Activated effector memory CD4-positive, alpha-beta T cell treated with anti-CD3 and anti-CD28 coated beads, Interleukin-2, amount 50 U/mL, for 16 hours (primary cell): ENCODE measurements at places on chromosomes 7 and 10.

- no peak for DNase-seq
These were observed 75.5 kb downstream of the PAPSS2 start for GRCh38 chr10:87734987-87735827.

DNA sequence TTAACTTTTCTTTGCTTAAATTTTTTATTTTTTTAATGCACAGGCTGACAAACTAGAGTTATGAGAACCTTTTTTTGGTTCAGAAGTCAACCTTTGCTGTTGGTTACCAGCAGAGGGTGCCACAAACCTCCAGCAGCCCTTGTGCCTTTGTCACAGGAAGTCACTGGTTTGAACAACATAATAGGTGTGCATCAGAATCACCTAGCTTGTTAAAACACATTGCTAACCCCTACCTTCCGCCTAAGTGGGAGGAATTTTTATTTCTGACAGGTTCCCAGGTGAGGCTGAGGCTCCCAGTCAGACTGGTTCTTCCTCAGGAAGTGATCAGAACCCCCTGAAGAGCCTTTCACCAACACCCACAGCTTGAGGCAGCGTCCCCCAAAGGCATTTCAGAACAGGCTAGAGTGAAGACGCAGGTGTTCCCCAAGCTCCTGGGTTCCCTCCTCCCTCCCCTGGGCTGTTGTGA, 22.6 kb upstream of the VDAC2 start:
- DNase-seq = peak; percentile 86

DNA sequence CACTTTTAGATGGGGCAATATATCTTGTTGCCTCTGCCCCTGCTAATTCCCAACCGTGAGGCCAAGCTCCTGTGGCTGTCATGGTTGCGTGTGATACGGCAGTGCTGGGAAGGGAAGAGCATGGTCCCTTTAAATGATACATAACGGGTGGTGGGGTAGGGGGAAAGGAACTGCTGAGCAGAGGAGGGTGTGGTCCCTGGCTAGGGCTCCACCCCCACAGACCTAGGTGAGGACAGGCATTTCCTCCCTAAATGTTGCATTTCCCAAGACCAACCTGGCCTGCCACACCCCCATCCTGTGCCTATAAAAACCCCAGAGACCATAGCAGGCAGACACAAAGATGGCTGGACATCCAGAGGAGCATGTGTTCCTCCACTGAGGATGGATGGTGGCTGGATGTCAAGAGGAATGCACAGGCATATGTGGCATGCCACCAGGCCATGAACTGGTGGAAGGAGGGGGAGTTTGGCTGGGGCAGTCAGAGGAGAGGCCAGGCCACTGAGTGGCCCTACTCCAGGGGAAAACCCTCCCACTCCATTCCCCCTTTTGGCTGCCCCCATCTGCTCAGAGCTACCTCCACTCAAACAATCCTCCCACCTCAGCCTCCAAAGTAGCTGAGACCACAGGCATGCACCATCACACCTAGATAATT, 104.0 kb downstream of the PLXDC2 start:
- DNase-seq = no peak

GRCh38 chr10:19683960-19684359, 132.3 kb upstream of the PLXDC2 start:
- DNase-seq = no peak

GRCh38 chr10:98338896-98339295, 70.9 kb upstream of the LOXL4 start:
- no peak for DNase-seq

DNA sequence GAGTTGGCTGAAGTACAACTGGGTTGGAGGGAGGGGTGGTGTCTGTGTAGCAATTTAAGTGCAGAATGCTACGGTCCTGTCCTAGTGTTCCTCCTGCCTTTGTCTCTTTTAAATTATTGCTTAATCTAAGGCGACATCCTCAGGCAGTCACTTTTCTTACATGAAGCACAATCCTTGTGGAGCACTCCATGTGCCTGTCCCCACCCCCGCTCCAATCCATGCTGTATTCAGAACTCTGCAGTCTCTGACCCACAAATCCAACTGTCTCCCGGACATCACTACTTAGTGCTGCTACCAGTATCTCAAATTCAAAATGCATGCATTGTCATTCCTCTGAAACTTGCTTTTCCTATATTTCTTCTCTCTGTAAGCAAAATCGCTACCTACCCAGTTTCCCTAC, 91.4 kb upstream of the FAM133B start:
- DNase-seq = no peak

- DNase-seq = no peak
These were observed 21.7 kb upstream of the NOM1 start for GRCh38 chr7:156927571-156928405.

DNA sequence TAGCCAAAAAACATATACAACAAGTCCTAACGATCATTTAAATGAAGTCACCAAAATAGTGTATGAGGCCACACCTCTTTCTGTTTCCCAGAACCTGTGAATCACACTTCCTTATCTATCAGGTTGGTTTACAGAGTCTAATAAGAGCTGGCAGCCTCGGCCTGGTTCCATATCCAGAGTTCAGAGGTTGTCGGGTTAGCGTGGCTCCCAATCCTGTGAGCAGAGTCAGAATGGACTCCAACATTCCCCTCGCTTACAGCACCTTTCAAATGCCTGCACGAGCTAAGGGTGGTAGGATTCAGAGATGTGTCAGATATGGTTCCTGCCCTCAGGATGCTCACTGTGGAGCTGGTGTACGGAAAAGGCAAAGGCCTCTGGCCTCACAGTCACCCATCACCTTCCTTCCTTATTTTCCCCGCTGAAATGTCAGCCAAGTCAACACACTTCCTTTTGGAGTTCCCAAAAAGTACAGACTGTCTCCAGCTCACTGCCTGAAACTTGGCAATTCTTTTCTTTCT, 6.0 kb downstream of the IL15RA start:
- peak; percentile 69 for DNase-seq

- DNase-seq = no peak
These were observed 131.0 kb downstream of the AASS start for GRCh38 chr7:122013065-122013464.

- DNase-seq = no peak
These were observed 213.1 kb upstream of the FRMD4A start for GRCh38 chr10:14543904-14544210.

GRCh38 chr10:109430799-109431198, 492.5 kb downstream of the XPNPEP1 start:
- no peak for DNase-seq

- DNase-seq = no peak
These were observed 603.5 kb downstream of the ARL4A start for GRCh38 chr7:13290975-13291374.

DNA sequence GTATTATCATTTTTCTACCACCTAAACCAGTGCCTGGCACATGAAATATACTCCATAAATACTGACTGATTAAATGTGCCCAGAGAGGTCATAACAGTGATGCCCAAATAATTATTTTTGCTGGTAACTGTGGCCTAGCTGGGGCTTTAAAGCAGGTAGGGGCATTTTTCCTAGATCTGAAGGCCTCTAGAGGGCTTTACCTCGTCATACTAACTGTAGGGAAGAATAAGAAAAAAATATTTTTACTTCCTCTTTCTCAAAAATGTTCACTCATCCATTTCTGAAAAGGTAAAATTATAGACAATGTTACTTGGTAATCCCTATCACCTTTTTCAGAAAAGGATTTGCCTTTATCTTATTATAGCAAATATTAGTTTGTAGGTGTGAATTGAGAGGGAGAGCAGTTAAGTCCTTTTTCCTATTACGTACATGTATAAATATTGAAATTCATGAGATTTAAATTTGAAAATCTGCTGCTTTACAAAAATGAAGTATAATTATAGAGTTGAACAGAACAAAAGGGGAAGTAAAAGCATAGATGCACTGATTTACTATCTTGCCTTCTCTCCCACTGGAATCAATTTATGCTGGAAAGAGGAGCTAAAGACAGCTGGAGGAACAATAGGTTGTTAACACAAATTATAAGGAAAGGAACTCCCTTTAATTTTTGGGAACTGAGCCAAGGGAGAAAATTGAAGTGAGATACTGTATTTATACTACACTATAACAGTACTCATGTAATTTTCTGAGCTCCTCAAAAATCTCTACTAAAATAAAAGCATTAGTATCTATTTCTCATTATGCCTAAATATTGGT, 71.5 kb upstream of the NOBOX start:
- DNase-seq = no peak

GRCh38 chr10:50467209-50467608, 156.5 kb downstream of the SGMS1 start:
- no peak for DNase-seq

DNA sequence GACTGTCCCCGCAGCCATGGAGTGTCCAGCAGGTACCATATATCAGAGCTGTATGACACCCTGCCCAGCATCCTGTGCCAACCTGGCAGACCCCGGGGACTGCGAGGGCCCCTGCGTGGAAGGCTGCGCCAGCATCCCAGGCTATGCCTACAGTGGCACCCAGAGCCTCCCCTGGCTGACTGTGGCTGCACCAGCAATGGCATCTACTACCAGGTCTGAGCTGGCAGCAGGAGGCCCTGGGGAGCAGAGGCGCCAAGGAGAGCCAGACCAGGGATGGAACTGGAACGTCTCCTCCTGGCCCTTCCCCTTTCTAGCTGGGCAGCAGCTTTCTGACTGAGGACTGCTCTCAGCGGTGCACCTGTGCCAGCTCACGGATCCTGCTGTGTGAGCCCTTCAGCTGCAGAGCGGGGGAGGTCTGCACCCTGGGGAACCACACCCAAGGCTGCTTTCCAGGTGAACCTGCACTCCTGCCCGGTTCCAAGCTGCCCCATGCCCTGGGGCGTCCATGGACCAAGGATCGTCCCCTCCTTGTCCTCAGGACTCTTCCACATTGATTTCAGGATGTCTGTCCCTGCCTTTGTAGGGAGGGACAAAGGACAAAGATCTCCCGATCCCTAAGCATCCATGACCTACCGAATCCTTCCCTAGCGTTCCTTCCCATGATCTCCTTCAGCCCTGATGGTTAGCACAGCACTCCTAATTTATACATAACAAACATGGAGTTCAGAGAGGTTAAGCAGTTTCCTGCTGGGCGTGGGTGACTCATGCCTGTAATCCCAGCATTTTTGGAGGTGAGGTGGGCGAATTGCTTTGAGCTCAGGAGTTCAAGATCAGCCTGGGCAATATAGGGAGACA, 33.3 kb downstream of the EPHB4 start:
- no peak for DNase-seq

DNA sequence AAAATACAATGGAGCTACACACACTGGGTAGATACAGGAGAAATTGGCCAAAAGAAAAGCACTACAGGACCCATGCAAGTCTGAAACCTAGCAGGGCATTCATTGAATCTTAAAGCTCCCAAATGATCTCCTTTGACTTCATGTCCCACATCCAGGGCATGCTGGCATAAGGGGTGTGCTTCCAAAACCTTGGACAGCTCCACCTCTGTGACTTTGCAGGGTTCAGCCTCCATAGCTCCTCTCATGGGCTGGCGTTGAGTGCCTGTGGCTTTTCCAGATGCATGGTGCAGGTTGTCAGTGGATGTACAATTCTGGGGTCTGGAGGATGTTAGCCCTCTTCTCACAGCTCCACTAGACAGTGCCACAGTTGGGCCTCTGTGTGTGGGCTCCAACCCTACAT, 626.3 kb upstream of the POT1 start:
- no peak for DNase-seq

DNA sequence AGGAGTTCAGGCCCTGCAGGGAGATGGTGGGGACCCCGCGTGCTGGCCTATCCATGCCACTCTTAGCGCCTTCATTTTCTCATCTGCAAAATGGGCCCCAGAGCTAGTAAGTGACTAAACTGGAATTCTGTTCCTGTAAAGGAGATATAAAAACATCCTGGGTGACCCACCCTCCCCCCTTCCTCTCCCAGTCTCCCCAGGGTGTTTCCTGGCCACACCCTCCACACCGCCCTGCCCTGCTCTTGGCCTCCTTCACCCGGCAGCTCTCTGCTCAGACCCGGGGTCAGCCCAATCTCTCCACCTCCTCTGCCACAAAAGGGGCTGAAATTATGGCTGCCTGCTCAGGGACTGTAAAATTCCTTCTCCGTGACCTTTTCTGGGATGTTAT, 70.7 kb downstream of the C10orf105 start:
- DNase-seq = no peak

DNA sequence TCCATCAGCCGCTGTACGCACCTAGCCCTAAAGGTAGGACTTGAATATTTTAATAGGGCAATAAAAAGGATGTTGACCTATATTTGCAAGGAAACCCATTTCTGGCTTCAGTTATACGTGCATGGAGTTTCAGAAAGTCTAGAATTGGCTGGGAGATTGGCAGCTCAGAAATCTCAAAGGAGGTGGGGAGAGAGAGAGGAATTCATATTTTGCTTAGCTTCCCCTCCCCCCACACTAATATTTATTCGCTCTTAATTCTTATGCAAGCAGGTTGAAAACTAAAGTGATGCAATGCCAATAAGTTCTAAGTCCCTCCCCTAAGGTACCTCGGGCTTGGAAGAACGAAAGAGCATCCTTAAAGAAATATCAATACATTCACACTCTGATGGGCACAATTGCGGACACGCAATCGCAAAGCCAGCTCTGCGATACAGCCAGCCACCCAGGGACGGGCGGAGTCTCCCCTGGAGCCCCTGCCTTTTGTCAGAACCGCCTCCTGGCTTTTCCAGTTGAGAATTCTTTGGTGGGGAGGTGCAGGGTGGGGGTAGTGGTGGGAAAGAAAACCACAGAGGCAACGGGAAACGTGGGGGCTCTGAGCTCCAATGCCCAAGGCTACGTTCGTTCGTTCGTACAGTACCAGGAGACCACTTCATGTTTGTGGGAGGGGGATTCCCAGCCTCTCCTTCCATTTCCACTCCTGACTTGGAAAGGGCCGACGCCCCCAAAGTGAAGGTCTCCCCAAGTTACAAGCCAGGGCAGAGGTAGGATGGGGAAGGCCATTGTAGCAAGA, 1.3 kb downstream of the SHH start:
- DNase-seq = no peak

DNA sequence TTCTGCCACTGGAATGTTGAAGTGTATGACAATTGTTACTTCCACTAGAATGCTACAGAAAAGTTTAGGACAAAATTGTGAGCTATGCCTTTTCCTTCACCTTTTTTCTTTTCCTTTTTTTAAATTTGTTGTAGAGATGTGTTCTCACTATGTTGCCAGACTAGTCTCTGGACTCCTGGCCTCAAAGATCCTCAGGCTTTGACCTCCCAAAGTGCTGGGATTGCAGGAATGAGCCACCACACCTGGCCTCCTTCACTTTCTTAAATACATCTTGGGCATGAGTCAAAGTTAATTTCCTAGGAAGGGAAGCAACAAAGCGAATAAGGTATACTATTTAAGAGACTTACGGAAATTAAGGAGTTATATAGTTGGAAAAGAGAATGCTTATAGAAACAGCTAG, 2.7 kb upstream of the SNX13 start:
- no peak for DNase-seq

DNA sequence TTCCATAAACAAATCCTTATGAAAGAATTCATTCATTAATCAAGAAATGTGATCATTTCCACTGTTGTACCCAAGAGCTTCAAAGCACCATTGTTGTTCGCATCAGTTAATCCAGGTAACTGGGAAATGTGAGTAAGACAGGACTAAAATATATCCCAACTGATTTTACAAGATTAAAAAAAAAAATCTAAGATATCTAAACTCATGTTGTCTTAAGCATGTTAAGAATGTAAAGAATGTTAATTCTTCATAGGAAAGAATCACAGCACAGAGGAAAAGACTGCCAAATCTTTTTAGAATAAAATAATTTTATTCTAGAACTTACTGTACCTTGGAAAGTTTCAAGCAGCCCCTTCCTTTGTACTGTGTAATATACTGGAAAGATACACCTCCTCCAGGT, 16.4 kb downstream of the FZD1 start:
- no peak for DNase-seq

GRCh38 chr10:91344117-91344856, 65.9 kb upstream of the HECTD2 start:
- DNase-seq = no peak

GRCh38 chr7:149704507-149704906, 68.9 kb downstream of the ZNF467 start:
- no peak for DNase-seq

GRCh38 chr10:3741688-3742461, 43.1 kb downstream of the KLF6 start:
- DNase-seq = no peak
